Hepatocyte (in vitro differentiated cells): ENCODE measurements at places on chromosomes 7 and 10. TPM values are rescaled to one million over a fixed set of nuclear protein-coding genes. Genes with fewer than 3 reads are reported as not detected.
A peak's percentile ranks its signal among the peaks of the same experiment; 100 is the strongest.

DNA sequence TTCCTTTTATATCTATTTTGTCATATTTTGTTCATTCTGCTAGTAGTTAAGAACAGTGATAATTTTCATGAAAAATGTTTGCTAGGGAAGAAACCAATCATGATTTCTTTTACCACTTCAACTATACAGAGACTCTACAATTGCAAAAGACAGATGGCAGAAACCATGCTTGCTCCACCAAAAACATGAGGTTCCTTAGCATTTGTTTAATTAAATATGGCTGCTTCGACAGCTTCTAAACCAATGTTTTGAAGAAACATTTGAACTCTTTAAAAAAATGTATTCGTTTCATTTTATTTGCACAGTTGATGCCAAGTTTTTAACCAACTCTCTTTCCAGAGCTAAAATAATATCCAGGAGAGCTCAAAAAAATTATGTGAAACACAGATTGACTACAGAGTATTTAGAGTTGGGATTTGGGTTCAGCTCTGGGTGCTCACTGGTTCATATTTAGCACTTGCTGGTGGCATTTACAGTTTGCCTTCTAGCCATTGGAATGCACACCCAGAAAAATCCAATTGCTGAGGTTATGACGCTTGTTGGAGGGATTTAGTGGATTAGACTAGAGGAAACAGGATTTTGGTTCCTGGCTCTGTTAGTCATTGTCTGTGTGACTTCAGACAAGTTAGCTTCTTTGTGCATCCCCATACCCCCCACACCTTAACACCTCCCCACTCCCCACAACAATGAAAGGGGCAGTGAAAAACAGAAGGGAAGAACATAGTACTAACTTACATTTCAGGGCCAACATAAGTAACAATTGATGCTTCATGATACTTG lies 35.8 kb upstream of the SDHAF3 start:
- DNase-seq, result no peak

GRCh38 chr7:16271355-16271915 lies 149.9 kb downstream of the CRPPA start:
- no peak for DNase-seq

DNA sequence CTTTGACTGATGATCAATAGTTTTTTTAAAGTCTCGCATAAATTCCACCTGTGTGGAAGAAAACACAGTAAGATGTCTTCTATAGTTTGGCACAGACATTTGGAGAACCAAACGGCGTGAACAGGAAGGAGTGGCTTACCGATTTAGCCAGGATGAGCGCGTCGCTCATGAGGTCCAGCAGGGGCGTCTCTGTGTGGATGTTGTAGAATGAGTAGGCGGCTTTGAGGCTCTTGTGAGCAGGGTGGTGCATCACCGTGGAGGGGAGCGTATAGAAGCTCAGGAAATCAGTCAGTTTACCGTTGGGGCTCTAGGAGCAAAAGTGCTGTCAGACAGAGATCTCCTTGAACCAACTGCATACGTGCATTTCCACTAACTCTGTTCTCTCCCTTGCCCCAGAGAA lies 15.5 kb downstream of the RPP38 start:
- no peak for DNase-seq

- peak; percentile 96 for DNase-seq
These were observed 297.1 kb upstream of the NFE2L3 start for GRCh38 chr7:25854608-25855497.

DNA sequence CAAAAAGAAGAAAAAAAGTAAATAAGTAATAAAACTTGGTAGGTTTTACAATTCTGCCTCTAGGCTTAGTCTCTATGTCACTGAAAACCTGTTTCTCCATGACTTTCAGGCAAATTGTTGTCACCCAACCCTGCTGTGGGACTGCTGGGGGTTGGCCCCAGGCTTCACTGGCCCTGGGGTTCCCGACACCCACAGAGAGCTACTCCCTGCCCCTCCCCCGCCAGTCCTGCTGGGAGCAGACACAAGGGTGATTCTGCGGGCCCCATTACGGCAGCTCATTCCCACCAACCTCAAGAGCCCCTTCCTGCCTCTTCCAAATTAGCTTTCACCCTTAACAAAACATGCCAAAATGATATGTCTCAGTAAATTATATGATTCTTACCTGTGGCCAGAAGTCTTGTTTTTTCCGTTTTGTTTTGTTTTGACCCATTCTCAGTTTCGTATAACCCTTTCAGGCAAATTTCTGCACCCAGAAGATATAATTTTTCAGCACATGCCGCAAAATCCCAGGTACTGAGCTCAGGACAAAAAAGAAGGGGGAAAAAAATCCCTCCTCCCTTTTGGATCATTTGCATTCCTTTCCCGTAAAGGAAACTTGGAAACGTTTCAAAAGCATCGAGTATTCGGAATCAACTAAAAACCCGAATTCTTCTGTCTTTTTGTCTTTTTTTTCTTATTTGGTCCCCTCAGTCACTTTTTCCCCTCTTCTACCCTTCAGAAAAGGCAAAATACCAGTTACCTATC lies 27.8 kb downstream of the CHST15 start:
- peak; percentile 57 for DNase-seq

The SPRN gene
- total RNA-seq, result 0.28 and 0.97 TPM in 2 replicates
